Hair follicular keratinocyte (primary cell): ENCODE measurements at places on chromosomes 5 and 9. TPM values are rescaled to one million over a fixed set of nuclear protein-coding genes. Genes with fewer than 3 reads are reported as not detected.

Gene SMC2
- total RNA-seq: 9.1 and 17.0 TPM in 2 replicates

Gene PTGDS
- total RNA-seq: not detected in 2 replicates

Gene IFNA21
- total RNA-seq: not detected in 2 replicates

Gene LCN2
- total RNA-seq: 8.8 and 22.4 TPM in 2 replicates

Gene CORO2A
- total RNA-seq: 21.3 and 22.3 TPM in 2 replicates

Gene SPINK7
- 0.47 TPM in 1 of 2 replicates, not detected in the other for total RNA-seq

Gene EDIL3
- total RNA-seq: under 0.01 and 0.30 TPM in 2 replicates

Gene GRPEL2
- total RNA-seq: 20.2 and 24.6 TPM in 2 replicates

Gene LCN12
- not detected in 2 replicates for total RNA-seq

Gene SPATA31D4
- total RNA-seq: not detected in 2 replicates

Gene TDRD7
- 3.0 and 4.6 TPM in 2 replicates for total RNA-seq

Gene FBP2
- not detected in 2 replicates for total RNA-seq

Gene FBN2
- total RNA-seq: 29.7 and 51.2 TPM in 2 replicates

Gene CCL21
- total RNA-seq: 0.31 TPM in 1 of 2 replicates, not detected in the other

Gene FOXD4L5
- total RNA-seq: not detected in 2 replicates

Gene FOXD4
- 0.08 and 0.65 TPM in 2 replicates for total RNA-seq

Gene REEP2
- 2.0 and 4.5 TPM in 2 replicates for total RNA-seq

Gene INSL6
- not detected in 2 replicates for total RNA-seq

Gene AK8
- total RNA-seq: 0.39 and 0.46 TPM in 2 replicates

Gene NRARP
- 1.1 and 2.2 TPM in 2 replicates for total RNA-seq

Gene FGFR4
- 6.0 and 8.5 TPM in 2 replicates for total RNA-seq

Gene PAEP
- not detected in 2 replicates for total RNA-seq

Gene BRD9
- total RNA-seq: 27.8 and 32.0 TPM in 2 replicates

Gene TMC1
- not detected in 2 replicates for total RNA-seq

Gene ANKDD1B
- total RNA-seq: not detected in 2 replicates

Gene WDR38
- not detected in 2 replicates for total RNA-seq

Gene INSL4
- total RNA-seq: not detected in 2 replicates

Gene STXBP1
- 31.7 and 46.0 TPM in 2 replicates for total RNA-seq

Gene HAVCR1
- total RNA-seq: not detected in 2 replicates

Gene PKD2L2
- total RNA-seq: not detected in 2 replicates

Gene ENTREP1
- total RNA-seq: 0.08 and 0.19 TPM in 2 replicates

Gene PLAC8L1
- 0.23 TPM in 1 of 2 replicates, not detected in the other for total RNA-seq

Gene SERF1B
- total RNA-seq: 48.4 and 49.7 TPM in 2 replicates

Gene ANKRD20A1
- not detected in 2 replicates for total RNA-seq

Gene GLDC
- 0.94 and 11.5 TPM in 2 replicates for total RNA-seq

Gene SYK
- 1.3 and 3.4 TPM in 2 replicates for total RNA-seq

Gene CD74
- 14.0 and 20.6 TPM in 2 replicates for total RNA-seq

Gene SPATA31C1
- not detected in 2 replicates for total RNA-seq

Gene SKP2
- total RNA-seq: 27.9 and 48.9 TPM in 2 replicates
